ENCODE measurements at places on chromosomes 1 and 21.

- no peak for DNase-seq
Measured at GRCh38 chr1:3774946-3775489, 2.5 kb downstream of the SMIM1 start.

GRCh38 chr1:75085931-75086330 is 48.3 kb upstream of the LHX8 start:
- DNase-seq: no peak

- no peak for DNase-seq
Measured at GRCh38 chr1:245645406-245645805, 490.6 kb downstream of the KIF26B start.

- no peak for DNase-seq
Measured at GRCh38 chr1:156063997-156064285, 3.0 kb downstream of the RAB25 start.

DNA sequence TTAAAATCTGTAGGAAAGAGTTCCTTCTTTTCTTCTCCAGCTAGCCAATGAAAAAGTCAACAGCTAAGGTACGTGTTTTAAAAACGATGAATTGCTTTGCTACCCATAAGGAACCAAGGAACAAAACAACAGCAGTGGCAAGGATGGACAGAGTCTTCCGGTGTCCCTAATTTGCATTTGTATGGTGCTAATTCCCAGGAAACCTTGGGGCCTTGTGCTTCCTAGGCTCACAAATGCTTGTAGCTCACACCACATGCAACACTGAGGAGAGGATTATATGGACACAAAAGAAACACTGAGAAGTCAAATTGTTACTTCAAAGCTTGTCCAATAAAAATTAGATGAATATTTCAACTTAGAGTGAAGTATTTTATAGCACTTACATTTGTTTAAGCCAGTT is 1.8 kb upstream of the PGBD5 start:
- DNase-seq: no peak

DNA sequence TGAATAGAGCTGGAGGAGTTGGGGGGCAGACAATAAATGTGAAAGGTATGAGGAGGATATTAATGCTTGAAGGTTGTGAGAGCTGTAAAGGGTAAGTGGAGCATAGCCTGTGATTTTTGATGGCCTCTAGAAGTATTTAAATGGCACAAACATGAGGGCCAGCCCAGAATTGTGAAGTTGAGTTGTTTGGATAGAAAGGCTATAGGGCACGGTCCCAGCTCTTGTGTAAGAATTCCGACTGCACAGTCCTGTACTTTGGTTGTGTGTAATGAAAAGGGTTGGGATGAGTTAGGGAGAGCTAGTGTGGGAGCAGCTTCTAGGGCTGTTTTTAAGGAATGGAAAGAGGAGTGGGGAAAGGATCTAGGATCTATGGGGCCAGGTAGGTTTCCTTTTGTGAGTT is 665.5 kb downstream of the USP25 start:
- no peak for DNase-seq

DNA sequence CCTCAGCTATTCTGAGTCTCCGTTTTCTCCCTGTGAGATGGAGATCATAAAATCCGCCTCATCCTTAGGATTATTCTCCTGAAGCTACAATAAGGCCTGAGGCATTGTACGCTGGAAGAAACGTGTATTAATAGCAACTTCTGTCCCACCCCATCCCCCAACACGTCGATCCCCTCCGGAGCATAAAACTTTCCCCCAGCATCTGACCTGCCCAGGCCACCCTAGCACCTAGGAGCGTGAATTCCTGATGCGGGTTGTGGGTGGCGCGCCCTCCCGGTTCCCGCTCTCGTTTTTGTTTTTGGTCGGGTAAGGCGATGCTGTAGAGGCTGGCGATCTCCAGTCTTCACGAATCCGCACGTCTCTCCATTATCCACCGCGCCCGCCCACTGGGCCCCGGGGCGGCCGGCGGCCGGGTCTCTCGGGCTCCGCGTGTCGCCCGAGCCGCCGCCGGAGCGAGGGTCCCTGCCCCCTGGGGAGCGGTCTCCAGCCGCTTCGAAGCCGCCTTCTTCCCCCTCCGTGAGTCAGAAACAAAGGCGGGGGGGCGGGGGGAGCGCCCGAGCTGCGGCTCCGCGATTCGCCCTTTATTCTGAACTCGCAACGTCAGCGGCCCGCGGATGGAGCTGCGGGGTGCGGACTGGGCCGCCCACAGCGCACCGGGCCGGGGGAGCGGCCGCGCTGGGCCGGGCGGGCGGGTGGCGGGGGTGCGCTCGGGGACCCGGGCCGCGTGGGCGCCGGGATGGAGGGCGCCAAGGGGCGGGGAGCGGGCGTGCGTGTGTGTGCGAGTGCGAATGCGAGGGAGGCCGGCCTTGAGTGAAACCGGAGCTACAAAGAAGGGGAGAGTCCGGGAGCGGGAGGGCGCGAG is at the start of gene PLEKHO1:
TSS of gene PLEKHO1 (plus strand) at position 646 of the 862 bp plus-strand sequence. CDS start 342 bp downstream, outside the sequence.
- DNase-seq: no peak

DNA sequence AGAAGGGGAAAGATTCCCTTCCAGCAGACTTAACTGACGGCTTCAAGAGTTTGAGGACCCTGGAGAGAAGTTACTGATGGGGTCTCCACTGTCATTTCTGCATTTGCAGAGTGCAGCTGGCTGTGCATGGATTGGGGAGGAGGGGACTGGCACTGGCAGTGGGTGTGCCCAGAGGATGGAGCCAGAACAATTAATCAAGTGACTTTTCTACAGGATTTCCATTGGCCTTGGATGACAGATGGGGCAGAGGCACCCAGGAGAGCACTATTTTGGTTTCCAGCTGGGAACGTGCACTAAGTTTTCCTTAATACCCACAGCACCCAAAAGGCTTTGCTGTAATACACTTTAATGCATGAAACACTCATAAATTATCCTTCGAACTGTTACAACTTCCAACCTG is 1.3 kb downstream of the NGF start:
- no peak for DNase-seq

DNA sequence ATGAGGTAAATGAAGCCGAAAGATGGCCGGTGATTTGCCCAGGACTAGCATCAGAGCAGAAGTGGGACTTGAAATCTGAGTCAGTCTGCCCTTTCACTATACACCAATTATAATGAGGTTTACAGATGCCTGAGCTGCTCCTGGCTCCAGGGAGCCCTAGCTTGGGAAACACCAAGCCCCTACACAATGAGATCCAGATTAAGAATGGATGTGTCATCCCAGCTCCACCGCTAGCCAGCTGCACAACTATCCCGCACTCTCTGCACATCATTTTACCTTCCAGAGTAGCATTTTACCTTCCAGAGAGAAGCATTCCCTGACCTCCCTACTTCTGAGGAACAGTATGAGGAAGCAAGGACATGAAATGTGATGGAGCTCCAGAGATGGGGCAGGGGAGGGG is 27.0 kb downstream of the SERTAD4 start:
- DNase-seq: no peak

- no peak for DNase-seq
Measured at GRCh38 chr1:231720652-231721325, 94.2 kb downstream of the DISC1 start.

GRCh38 chr1:32363713-32364112 is 1.4 kb downstream of the TSSK3 start:
- no peak for DNase-seq

DNA sequence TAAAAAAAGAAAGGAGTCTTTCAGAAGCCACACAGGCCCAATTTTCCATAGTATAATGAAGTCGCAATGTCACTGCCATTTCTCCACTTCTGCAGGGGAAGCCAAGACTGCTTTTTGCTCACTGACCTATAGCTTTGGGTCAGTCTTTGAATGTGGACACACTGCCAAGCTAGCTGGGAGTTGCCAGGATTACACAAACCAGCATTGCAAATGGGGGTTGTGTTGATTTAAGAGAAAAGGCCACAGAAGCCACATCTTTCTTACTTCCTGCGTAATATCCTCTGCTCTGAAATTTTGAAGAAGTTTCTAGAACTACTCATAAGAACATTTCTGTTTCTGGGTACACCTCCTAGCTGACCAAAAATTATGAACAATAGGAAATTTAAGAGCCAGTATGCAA is 45.8 kb upstream of the SAMSN1 start:
- DNase-seq: no peak

GRCh38 chr1:154751690-154752089 is 118.4 kb downstream of the KCNN3 start:
- no peak for DNase-seq

DNA sequence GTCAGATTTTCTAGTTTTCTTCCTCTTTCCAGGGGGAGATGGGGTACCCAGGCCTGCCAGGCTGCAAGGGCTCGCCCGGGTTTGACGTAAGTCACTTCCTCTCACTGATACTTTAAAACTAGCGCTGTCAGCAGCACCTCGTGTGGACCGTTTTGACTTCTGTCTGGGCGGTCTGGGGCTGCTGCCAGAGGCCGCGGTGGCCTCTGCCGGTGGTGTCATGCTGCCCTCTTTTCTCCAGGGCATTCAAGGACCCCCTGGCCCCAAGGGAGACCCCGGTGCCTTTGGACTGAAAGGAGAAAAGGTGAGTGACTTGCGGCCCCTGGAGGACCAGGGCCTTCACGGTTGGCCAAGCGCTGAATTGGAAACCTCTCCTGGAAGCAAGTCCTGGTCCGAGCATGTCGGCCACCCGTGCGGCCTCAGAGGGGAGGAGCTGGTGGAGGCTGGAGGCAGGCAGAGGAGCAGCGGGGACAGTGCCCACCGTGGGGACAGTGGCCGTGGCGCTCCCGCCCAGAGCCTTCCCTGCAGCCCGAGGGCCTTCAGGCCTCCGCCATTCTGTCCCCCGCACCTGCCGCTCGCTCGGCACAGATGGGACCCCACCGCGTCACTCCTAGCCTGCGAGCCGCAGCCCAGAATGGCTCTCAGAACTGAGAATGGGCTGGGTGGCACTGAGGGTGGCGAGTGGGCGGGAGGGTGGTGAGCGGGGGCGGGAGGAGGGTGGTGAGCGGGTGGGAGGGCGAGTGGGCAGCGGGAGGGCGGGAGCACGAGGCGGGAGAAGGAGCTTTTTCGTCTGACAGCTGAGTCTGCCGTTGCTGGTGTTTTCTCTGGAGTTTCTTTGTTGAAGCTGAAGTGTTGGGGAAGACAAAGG is 9.4 kb downstream of the COL6A1 start:
- DNase-seq: no peak

GRCh38 chr1:43797891-43798290 is 90.6 kb downstream of the ST3GAL3 start:
- DNase-seq: no peak

- DNase-seq: no peak
Measured at GRCh38 chr1:192159781-192160180, 1.5 kb downstream of the RGS18 start.

- DNase-seq: no peak
Measured at GRCh38 chr1:202187697-202188407, 5.7 kb upstream of the LGR6 start.

DNA sequence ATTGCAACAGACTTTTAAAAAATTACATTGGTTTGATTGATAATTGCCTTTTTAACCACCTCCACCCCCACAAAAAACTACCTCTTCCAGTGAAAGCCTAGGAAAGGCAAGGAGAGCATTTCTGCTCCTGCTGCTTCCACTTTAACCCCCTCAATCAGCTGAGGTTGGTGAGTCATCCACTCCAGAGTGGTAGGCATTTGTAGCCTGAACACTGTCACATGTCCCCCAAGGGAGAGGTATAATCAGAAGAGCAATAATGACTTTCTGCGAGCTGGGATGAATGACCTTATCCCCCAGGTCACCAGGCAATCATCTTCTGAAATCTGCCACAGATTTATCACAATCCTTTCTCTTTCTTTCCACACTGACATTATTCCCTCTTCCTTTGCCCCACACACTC is 126.6 kb upstream of the CAMK1G start:
- DNase-seq: no peak

GRCh38 chr1:12518931-12519692 is 98.9 kb downstream of the DHRS3 start:
- no peak for DNase-seq

GRCh38 chr1:155192346-155193274 is 15.1 kb downstream of the THBS3 start:
- no peak for DNase-seq

DNA sequence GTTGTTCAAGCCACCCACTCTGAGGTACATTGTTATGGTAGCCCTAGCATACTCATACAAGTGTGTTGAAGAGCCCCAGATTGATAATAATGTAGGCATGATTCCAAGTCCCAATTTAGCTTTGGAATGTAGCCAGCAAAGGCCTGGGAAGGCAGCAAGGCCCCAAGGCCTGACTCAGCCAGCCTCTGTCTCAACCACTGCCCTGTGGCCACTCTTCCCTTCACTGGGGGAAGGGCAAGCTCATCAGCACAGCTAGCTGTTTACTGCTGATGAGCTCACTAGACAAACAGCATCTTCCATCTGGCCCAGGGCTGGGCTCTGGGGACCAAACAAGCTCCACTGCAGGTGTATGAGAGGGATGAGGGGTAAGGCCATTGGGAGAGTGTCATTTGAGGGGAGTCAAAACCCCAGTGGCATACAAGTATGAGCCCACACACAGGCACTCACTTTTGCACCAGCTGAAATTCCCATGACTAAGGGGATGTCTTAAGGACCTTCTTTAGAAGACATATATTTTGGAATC is 2.2 kb upstream of the IRF6 start:
- no peak for DNase-seq

DNA sequence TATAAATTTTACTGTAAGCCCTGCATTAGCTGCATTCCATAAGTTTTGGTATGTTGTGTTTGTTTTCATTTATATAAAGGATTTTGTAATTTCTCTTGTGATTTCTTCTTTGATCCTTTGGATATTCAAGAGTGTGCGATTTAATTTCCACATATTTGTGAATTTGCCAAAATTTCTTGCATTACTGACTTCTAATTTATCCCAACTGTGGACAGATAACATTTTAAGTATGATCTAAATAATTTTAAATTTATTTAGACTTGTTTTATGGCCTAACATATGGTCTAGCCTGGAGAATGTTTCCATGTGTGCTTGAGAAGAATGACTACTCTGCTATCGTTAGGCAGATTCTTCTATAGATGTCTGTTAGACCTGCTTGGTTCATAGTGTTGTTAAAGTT is 23.2 kb downstream of the RPE65 start:
- no peak for DNase-seq

GRCh38 chr1:231642618-231643017 is 16.0 kb downstream of the DISC1 start:
- no peak for DNase-seq

DNA sequence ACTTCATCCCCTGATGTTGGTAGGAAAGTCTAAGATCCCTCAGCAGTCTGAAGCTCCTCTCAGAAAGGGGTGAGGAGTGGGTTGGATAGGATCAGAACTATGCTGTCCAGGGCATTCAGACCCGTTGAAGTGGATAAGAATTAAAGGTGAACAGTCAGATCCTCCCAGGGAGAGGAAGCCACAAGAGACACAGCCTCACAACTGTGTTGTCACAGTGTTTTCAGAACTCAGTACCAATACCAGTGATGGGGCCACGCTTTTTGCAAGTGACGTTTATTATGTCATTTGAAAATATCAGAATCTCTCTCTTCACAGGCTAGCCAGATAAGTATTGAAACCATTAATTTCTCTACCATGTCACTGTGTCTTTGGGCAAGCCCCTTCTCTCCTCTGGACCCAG is 15.4 kb upstream of the EPS15 start:
- no peak for DNase-seq

Measured in left renal pelvis (tissue), 4 donors.